ENCODE measurements at places on chromosomes 5 and 9.

DNA sequence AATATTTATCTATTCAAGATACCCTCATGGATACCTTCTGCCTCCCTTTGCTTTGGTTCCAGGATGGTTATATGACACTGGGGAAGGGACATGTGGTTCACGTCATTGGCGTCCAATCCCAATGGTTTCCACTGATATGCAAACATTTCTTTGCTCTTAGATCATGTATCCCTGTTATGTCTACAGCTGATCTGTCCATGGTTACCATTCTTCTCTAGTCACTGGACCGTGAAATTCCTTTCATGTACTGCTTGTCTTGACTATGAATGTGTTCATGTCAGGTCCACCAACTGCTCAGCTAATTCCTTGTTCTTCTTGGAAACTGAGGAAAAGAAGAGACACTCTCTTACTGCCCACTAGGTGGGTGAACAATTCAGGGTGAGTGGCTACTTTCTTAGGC lies 391.1 kb upstream of the ZNF608 start:
- no peak for DNase-seq

DNA sequence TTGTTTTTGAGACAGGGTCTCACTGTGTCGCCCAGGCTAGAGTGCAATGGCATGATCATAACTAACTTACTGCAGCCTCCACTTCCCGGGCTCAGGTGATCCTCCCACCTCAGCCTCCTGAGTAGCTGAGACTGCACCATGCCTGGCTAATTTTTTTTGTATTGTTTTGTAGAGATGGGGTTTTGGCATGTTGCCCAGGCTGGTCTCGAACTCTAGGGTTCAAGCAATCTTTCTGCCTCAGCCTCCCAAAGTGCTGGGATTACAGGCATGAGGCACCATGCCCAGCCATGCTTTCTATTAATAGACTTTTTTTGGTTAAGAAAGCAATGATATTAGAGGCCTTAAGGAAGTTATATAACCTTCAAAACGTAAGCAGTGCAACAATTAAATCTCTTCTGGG lies 23.3 kb downstream of the CLTA start:
- DNase-seq, result no peak

GRCh38 chr9:70147196-70147595 lies 103.5 kb downstream of the MAMDC2 start:
- no peak for DNase-seq

GRCh38 chr5:126274076-126274762 lies 149.0 kb upstream of the GRAMD2B start:
- no peak for DNase-seq

GRCh38 chr9:137226338-137227053 lies 806 bp upstream of the RNF224 start:
- DNase-seq, result no peak

GRCh38 chr5:67380431-67380830 lies 183.8 kb upstream of the CD180 start:
- no peak for DNase-seq

DNA sequence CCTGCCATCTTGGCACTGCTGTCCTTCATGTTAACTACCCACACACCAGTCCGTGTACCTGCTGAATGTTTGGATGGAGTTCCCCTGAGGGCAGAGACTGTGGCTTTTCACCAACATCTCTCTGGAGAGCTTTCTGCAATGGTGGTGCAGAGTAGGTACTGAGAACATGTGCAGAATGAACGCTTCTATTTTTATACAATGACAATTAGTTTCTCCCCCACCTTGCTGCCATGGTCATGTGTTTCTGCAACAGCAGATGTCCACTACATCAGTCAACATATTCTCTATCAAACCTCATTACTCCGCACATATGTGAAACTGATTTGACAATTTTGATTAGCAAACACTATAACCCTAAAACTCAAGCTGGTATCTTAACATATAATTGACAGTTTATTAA lies 14.5 kb downstream of the PTCH1 start:
- no peak for DNase-seq

GRCh38 chr9:3873818-3874217 lies 348.0 kb upstream of the RFX3 start:
- DNase-seq, result no peak

DNA sequence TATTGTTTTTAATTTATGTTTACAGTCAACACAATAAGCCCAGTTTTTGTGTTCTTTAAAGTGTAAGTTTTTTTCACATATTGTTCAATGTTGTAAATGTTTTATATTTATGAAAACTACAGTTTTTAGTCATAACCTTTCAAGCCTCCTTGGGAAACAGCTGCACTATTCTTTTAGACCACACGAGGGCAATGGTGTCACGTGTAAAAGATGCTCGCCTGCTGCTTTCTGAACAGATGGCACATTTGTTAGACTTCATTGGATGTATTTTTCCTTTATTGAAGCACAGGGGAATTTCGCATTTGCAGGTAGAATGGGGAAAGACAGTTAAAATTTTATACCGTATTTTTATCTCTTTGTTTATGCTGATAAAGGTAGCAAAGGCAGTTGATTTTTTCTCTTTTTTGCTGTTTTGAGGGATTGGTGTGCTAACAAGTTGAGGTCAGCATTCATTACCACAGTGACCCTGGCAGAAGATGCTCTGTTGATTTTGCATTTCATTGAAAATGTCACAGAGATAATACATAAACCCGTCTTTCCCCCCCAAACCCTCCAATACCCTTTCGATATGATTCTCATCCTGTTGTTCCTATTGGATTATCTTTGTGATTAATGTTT lies 59.0 kb downstream of the MAT2B start:
- DNase-seq, result no peak

DNA sequence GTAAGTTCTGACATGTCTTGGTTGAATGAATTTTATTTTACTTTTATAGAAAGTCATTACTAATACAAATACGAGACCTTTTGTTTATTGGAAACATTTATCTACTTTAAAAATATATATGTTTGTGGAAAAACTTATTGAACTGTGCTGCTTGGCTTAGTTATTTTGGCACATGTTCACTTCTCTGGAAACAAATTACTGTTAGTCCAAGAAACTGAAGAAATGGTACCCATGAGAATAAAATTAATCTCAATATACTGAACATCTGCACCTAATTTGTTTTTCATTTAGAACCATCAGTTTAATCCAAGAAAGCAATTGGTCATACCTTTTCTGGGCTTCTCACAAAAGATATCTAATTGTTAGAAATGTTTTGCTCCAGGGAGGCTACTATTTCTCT lies 32.2 kb downstream of the INVS start:
- DNase-seq, result no peak

GRCh38 chr5:33272288-33272687 lies 168.5 kb upstream of the TARS1 start:
- DNase-seq, result no peak

DNA sequence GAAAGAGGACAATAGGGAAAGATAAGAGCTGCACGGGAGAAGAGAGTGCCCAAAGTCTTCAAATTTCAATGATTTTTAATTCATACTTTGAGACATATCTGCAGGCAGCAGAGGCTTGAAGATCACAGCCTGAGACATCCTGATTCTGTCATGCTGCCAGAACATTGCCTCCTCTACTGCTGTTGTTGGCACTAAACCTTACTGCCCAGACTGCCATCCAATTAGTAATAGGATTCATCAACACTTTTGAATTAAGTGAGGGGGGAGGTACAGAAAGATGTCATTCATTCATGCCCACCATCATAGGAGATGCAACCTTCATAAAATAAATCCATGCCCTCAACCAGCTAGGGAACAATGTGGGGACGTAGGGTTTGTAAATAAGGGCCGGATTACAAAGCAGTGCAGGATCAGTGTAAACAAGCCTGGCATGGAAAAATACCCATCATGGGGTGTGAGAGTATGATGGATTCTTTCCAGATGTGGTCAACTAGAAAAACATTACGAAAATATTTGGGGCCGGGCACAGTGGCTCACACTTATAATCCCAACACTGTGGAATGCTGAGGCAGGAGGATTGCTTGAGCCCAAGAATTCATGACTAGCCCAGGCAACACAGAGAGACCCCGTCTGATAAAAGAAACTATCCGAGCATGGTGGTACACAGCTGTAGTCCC lies 122.1 kb upstream of the DAPK1 start:
- no peak for DNase-seq

GRCh38 chr5:133323494-133324457 lies 272.0 kb downstream of the HSPA4 start:
- DNase-seq, result no peak

DNA sequence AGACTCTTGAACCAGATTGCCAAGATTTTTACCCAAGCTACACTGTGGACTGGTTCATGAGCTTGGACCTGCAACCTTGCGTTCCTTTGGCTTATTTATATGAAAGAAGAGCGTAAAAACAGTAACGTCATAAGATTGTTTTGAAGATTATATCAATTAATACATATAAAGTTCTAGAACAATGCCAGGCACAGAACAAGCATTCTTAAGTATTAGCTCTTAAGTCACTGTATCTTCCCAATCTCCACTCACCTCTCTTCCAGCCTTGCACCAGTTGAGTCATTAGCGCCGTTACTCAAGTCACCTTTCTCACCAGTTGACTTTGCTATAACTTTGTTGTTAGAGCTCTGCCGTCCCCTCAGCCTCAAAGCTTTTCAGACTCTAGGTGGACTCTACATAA lies 415.7 kb downstream of the PLK2 start:
- no peak for DNase-seq

GRCh38 chr5:128163991-128164390 lies 80.4 kb downstream of the SLC12A2 start:
- DNase-seq, result no peak

DNA sequence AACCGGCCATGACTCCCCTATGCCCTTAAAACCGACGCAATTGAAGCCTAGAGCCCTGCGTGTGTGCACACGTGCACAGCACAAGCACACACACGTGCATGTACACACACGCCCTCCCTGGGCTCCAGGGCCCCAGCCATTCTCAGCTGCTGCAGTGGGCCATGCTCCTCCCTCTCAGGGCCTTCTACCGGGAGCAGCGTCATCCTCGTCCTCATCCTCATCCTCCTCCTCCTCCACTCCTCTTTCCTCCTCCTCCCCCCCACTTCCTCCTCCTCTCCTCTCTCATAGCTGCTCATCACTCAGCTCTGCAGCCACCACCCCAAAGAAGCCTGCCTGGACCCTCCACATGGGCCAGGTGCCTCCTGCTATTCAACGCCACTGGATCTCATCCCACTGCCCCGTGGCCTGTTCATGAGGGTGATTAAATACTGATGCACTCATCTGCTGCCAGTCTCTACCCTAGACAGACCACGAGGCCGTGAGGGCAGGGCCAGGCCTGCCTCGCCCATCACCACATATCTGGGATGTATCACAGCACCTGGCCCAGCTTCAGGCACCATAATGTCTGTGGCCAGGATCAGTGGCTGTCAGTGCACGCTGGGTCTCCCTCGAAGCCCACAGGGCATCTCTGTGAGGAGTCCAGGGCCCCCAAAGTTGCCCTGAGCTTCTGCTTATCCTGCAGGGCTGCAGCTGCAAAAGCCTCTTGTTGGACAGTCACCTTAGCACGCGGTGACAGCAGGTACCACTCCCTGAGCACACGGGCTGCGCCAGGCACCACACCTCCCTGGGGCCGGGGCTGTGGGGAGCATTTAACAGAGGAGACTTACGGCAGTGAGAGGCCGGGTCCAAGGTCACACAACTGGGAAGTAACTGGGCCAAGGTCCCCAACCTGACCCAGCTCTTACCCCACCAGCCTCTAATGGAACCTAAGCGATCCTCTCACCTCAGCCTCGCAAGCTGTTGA lies 9.8 kb downstream of the FAM78A start:
- DNase-seq, result no peak

- DNase-seq, result no peak
These were observed 326.8 kb upstream of the SLC30A5 start for GRCh38 chr5:68766952-68767464.

DNA sequence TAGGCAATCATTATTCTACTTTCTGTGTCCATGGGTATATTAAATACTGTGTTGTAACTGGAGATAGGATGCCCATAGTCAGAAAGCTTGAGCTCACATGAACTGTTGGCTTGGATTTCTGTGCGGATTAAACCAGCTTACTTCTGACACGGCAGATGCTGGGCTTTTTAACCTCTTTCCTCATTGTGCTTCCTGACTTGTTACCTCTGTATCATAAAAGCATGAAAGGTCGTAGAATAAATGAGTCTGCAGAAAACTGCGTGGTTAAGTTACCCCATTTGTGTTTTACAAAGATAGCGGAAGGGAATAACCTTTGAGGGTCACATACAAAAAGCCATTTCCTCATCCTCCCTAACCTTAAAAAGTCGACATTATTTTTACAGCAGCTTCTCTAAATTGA lies 199.5 kb upstream of the DMRT1 start:
- no peak for DNase-seq

DNA sequence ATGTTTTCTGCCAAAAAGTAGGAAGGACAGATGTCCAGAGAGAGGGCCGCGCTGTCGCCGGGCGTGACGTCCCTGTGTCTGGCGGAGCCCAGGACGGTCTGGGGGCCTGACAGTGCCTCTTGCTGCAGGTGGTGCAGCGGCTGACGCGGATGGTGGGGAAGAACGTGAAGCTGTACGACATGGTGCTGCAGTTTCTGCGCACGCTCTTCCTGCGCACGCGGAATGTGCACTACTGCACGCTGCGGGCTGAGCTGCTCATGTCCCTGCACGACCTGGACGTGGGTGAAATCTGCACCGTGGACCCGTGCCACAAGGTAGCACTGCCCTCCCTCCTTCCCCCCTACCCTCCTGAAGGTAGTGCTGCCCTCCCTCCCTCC lies 7.8 kb downstream of the NELFB start:
- DNase-seq, result no peak

- no peak for DNase-seq
These were observed 142.5 kb upstream of the RETREG1 start for GRCh38 chr5:16759147-16759773.

DNA sequence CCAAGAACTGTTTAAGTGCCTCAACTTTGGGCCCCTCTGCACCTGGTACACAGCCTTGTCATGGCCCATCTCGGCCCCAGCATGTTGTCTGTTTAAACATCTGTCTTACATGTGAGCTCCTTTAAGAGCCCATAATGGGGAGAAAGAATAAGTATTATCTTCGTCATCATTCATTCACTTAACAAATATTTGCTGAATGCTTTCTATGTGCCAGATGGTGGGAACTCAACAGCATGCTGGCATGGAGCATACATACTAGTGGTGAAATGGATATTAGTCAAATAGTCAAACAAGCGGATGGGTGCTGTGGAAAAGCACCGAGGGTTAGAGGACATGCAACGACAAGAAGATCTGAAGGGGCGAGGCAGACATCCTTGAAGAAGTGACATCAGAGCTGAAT lies 54.5 kb downstream of the GABBR2 start:
- DNase-seq, result no peak

GRCh38 chr5:73321757-73322436 lies 126.7 kb downstream of the FOXD1 start:
- no peak for DNase-seq

GRCh38 chr5:6540111-6540827 lies 91.6 kb downstream of the UBE2QL1 start:
- DNase-seq, result no peak

GRCh38 chr5:32714836-32715235 lies 3.7 kb downstream of the NPR3 start:
- no peak for DNase-seq

DNA sequence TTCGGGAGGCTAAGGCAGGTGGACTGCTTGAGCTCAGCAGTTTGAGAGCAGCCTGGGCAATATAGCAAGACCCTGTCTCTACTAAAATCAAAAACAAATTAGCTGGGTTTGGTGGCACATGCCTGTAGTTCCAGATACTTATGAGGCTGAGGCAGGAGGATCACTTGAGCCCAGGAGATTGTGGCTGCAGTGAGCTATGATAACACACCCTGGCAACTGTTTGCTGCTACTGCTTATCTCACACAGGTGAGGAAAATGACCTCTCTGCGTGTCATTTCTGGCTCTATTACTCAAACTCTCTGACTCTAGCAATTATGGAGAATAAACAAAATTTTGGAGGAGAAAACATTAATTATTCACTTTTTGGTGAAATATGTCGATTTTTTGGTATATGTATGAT lies 45.3 kb upstream of the TMC1 start:
- no peak for DNase-seq

All from osteocyte (in vitro differentiated cells).